ENCODE measurements at places on chromosomes 4 and X.
A peak's percentile ranks its signal among the peaks of the same experiment; 100 is the strongest.

GRCh38 chr4:147487616-147488015 lies 6.7 kb downstream of the EDNRA start:
- no peak for DNase-seq

DNA sequence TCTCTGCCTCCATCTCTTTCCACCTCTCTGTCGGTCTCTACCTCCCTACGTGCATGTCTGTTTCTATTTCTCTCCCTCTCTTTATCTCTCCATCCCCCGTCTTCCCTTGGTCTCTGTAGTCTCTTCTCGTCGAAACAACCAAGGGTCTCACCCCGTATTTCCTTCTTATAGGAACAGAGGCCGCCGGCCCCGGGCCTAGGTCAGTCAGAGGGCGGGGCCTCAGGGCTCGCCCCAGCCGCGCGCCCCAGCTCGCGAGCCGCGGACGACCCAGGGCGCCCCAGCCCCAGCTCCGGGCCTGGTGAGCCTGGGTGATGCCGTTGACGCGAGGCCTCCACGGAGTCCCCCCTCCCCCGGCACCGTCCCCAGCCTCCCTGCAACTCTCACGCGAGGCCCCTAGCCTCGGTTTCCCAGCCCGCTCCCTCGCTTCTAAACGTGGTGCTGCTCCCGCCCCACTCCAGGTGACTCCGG lies 6.6 kb downstream of the TIMM17B start:
- no peak for DNase-seq

GRCh38 chrX:9875801-9876200 lies 89.6 kb downstream of the SHROOM2 start:
- DNase-seq, result no peak

- no peak for DNase-seq
Measured at GRCh38 chr4:15348695-15349094, 79.1 kb upstream of the C1QTNF7 start.

DNA sequence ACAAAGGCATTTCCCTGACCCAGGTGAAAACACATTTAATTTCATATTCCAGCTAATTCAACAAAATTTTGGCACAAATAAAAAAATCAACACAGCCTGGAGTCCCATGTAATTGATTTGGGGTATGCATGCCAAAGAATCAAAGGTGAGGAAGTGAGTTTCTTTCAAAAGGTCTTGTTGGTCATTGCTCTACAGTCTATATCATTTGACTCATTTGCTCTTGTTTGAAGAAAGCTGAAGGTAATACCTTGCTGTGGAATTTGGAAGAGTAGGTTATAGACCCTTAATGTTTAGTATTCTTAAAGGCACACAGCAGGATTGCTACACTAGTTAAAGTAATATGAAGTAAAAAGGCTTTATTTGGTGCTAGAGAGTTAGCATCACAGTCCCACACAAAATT lies 25.4 kb downstream of the COL4A6 start:
- no peak for DNase-seq

DNA sequence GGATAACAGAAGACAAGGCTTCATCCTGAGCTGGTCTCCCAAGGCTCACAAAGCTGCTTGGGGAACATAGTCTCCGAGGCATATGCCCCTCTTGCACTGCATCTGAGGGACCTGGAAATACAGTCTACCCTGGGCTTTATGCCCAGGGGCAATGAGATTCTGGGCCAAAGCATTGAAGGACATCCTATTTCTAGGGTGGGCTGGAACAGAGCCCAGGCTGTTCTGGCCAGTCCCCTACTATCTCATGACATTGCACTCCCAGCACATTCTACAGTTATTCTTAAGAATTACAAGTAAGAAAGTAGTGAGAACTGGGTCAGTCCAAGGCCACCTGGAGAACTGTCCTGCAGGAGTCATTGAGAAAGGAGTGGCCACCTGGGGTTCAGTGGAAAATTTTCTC lies 107.6 kb downstream of the USP46 start:
- DNase-seq, result no peak

DNA sequence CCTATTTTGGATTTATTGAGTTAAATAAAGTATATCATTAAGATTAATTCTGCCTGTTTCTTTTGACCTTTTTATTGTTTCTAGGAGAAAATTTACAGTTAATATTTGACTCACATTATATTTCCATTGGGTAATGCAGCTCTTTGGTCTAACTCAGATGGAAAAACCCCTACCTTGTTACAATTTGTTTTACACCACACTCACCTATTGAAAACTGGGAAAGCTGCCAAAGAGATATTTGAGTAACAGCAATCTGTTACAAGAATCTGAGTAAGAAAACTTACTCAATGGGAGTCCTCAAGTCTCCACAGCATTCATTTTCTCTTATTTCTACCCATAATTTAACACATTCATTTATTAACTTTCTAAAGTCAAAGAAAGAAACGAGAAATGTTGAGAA lies 108.0 kb upstream of the TLL1 start:
- no peak for DNase-seq

DNA sequence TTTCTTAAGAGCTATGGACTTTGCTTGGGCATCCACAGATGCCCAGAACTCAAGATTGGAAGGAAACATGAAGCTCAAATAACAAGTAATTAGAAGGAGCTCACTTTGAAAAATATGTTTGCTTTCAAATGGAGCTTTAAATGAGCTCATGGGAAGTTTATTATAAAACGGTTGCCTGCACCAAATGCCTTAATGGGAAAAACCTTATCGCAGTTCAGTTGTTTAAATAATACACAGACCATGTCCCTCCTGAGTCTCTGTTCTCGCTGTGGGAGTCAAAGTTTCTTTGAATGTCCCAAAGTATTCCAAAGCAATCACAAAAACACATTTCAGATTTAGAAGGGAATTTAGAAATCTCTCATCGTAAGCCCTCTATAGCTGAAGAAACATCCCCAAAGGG lies 31.6 kb upstream of the STIM2 start:
- DNase-seq, result no peak

GRCh38 chr4:115249808-115250207 lies 136.4 kb upstream of the NDST4 start:
- DNase-seq, result no peak

GRCh38 chrX:73758250-73758649 lies 195.3 kb downstream of the CHIC1 start:
- DNase-seq, result no peak

DNA sequence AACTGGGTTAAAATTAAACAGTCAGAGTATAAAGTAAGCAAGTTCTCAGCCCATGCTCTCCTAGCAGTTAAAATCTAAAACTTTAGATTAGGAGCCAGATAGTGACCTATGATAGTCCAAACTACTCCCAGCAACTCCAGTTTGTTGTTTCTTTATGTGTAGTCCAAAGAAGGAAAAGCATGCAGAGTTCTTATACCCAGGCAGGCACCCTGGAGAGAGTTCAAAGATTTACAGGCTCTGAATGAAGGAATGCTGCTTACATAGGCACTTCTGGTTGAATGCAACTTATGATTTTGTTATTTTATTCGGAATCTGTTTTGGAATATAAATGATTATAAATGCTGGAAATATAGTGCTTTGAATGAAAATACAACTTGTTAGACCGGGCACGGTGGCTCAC lies 67.2 kb downstream of the GPAT3 start:
- DNase-seq, result no peak

DNA sequence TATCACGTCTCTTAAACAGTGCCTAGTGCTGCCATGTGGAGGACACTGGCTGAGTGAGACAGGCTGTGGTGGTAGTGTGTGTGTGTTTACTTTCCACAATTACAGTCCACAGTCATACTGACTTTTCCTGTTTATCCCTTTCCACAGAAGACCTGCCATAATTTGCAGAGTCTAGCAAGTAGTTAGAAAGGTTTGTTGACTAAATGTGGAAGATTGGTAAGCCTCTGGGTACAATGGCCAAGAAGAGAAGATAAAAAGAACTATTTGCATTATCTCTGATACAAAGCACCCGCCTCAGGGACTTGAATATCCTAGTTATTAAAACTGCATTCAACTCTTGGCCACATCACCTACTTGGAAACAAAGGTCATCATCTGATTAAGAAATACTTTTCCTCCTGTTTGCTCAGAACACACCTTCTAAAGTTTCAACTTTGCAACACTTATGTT lies 89.1 kb downstream of the FAM13A start:
- no peak for DNase-seq

GRCh38 chr4:147546349-147546748 lies 65.5 kb downstream of the EDNRA start:
- DNase-seq, result peak; percentile 94

- no peak for DNase-seq
Measured at GRCh38 chr4:76950956-76951671, 1.6 kb downstream of the SEPTIN11 start.

DNA sequence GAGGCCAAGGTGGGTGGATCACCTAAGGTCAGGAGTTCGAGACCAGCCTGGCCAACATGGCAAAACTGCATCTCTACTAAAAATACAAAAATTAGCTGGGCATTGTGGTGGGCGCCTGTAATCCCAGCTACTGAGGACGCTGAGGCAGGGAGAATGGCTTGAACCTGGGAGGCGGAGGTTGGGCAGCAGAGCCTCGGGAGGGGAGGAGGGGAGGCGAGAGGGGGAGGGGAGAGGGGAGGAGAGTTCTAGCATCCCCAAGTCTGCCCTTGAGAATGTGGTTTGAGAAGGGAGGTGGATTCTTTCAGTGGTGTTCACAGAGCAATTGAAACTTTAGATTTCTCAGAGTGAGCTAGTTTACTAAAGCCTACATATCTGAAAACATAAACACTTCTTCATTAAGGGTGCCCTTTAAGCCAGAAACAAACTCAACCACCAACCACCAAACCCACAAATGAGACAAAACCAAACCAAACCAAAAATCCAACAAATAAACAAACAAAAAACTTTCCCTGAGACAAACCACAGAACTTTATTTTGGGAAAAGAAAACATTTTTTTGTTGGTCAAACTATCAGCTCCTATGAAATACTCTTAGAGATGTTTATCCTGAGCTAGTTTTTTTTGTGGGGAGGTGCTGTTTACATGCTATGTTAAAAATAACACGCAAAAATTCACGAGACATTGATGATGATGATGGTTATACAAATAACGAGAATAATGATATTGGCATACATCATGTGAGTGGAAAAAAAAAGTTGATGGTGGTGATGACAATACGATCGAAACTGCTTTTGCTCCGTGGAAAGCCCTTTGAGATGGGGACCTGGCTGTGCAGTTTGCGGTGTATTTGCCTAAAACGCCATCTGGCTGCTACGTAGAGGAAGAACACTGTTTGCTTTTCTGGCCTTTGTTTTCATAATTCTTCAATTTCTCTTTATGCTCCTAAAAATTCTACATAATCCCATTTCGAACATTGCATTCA lies 98.2 kb upstream of the PRKX start:
- DNase-seq, result no peak

- DNase-seq, result peak; percentile 31
Measured at GRCh38 chr4:89737888-89738287, 99.1 kb downstream of the SNCA start.

DNA sequence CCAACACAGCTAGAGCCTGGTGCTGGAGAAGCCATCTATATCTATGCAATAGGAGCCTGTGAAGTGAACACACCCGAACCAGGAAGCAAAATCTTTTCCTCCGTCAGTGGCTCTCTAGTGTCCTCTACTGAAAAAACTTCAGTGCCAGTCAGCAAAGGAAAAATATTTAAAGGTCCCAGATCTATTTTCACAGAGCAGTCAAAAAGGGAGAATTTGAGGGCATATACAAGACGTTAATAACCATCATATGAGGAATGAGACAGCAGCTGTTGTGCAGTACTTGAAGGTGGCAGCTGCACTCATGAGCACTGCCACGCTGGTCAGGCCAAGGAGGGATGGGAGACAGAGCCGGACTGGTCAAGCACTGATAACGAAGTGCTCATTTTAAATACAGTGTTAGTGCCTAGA lies 14.4 kb downstream of the MCUB start:
- no peak for DNase-seq

GRCh38 chr4:166146806-166147540 lies 273.9 kb downstream of the TLL1 start:
- DNase-seq, result no peak

DNA sequence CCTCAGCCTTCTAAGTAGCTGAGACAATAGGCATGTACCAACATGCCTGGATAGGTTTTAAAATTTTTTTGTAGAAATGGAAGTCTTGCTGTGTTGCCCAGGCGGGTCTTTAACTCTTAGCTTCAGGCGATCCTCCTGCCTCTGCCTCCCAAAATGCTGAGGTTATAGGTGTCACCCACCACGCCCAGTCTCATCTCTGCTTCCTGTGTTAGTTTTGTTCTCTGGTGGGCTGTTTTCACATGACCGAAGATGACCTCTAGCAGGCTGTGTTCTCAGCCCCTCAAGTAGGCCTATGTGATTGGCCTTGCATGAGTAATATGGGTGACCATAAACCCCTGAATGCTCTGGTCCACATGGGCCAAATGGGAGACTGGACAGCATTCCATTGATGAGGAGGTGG lies 56.8 kb upstream of the MSANTD1 start:
- no peak for DNase-seq

DNA sequence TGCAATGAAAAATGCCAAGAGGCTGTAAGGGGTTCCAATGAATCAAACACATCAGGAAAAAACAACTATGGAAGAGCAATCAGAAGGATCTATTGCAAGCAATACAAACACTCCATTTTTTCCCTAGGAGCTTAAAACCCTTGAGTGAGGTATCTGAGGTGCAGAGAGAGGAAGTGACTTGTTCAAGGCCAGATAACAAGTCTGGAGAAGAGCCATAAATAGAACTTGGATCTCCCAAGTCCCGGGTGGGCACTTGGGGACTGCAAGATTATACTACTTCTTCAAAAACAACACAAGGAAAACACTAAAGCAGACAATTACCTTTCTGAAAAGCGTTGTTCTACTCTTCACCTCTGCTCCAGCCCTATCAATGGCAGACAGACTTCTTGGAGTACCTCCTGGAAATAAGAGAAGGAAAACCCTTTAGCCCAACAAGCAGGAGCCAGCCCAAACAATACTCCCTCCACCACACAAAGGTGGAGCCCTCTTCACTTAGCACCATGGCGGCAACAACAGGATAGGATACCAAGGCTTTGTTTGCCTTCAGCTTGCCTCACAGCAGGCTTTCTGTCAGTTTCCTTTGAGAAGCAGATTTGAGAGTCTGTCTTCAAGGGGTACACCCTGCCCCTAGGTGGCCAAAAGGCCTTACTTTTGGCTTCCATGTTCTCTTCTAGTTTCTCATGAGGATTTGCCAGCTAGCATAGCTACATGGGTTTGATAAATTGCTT lies 26.0 kb downstream of the AIFM1 start:
- no peak for DNase-seq

All from skeletal muscle cell (primary cell).